ENCODE measurements at places on chromosomes 3 and 15.
A peak's percentile ranks its signal among the peaks of the same experiment; 100 is the strongest.

GRCh38 chr15:69914960-69915359 lies 182.8 kb downstream of the TLE3 start:
- no peak for DNase-seq

DNA sequence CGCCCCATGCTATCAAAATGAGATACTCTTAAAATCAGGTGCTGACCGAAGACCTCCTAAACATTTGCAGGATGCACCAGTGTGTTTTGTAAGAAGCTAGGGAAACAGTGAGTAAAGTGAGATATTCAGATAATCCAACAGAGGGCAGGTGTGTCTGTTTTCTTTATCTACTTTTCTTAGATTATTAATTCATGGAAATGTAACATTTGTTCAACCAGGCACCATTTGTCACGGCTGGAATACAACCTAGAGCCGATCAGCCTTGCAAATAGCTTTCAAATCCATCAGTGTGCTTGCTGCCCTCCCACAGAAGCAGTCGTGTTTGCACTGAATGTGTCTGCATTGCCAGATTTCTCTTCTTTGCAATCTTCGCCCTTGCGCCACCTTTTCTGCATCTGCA lies 201.9 kb upstream of the CHRM5 start:
- no peak for DNase-seq

DNA sequence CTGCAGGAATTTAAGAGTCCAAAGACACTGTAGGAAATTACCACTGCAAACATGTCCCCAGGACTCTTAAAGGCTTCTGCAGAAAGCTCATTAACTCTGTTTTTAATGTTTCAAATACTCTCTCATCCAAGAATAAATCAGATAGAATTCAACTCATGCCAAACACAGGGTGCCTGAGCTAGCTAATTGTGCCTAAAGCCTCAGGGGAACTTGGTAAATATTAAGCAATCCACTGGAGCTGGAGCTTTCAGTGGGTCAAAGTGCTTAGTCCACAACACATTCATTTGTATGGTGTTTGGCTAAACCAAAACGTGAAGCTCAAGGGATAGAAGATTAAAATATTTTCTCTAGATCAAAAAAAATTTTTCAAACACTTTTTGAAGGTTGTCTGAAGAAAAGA lies 131.4 kb downstream of the THRB start:
- DNase-seq: no peak

DNA sequence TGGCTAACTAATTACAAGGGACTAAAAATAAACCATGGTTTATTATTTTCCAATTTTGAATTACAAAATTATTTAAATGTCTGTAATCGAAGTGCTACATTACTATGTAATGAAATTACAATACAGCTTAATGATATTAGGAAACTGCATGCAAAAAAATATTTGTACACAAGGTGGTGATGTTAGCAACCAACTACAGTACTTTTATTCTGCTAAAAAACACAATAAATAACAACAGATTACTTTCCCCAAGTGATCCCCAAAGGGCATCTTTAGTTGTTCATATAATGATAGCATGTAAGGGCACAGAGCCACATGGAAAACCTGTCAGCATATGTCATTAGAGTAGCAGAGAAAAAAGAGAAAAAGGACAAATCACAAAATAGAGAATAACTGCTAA lies 147.5 kb upstream of the SOX2 start:
- no peak for DNase-seq

GRCh38 chr3:25038271-25038670 lies 389.8 kb upstream of the RARB start:
- DNase-seq: no peak

- peak; percentile 61 for DNase-seq
Measured at GRCh38 chr3:136751316-136752171, 634 bp downstream of the STAG1 start.

- no peak for DNase-seq
Measured at GRCh38 chr3:9208605-9209152, 40.8 kb downstream of the SRGAP3 start.

DNA sequence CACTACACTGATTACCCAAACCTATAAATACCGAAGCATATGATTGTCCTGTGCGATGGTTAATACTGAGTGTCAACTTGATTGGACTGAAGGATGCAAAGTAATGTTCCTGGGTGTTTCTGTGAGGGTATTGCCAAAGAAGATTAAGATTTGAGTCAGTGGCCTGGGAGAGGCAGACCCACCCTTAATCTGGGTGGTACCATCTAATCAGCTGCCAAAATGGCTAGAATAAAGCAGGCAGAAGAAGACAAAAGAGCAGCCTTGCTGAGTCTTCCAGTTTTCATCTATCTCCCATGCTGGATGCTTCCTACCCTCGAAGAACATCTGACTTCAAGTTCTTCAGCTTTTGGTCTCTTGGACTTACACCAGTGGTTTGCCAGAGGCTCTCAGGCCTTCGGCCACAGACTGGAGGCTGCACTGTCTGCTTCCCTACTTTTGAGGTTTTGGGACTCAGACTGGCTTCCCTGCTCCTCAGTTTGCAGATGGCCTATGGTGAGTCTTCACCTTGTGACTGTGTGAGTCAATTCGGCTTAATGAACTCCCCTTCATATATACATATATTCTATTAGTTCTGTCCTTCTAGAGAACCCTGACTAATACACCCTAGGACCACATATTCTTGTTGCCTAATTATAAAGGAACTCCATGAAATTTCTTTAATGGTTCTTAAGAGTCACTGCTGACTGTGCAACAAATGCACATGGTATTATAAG lies 31.7 kb downstream of the CSNK1G1 start:
- DNase-seq: no peak

DNA sequence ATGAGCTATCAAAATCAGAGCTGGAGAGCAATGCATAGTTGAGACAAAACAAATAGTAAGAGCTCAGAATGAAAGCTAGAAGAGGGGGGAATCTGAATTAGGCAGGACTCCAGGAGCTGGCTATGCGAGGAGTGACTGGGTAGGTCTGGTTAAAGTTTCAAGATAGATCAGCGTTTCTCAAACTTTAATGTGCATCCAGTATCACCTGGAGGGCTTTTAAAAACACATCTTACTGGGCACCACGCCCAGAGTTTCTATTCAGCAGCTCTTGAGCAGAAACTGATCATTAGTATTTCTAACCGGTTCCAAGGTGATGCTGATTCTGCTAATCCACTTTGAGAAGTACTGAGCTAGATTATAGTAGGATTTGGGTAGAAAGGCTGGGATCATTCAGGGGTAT lies 96.2 kb upstream of the ACP3 start:
- no peak for DNase-seq

DNA sequence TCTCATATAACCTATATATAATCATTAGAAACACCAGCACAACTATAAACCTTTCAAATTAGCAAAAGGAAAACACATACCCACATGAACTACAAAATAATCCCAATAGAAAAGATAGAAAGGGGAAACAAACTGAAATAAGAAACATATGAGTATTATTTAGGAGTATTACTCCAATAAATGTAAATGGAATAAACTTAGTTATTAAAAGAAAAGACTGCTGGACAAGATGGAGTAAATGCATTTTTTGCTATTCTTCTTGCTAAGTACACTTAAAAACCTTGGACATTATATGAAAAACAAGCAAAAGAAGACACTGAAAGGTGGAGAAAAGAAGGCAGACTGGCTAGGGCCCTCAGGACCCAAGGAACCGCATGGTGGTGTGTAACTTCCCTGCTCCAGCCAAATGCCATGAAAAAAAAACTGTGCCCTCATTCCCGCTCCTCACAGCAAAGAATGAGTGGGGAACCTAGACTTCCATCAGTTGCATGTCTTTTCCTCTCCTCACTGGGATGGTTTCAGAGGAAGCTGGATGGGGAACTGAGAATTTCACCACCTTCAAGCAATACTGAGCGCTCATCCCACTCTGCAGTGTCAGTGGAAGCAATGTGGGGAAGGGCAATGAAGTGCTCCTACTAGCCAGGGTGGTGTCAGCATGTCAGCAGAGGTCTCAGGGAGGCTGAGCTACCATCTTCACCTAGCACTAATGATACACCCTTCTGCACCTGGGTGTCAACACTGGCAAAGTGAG lies 43.7 kb upstream of the ADAMTS17 start:
- no peak for DNase-seq

GRCh38 chr3:120772081-120772480 lies 29.5 kb downstream of the GTF2E1 start:
- DNase-seq: no peak

DNA sequence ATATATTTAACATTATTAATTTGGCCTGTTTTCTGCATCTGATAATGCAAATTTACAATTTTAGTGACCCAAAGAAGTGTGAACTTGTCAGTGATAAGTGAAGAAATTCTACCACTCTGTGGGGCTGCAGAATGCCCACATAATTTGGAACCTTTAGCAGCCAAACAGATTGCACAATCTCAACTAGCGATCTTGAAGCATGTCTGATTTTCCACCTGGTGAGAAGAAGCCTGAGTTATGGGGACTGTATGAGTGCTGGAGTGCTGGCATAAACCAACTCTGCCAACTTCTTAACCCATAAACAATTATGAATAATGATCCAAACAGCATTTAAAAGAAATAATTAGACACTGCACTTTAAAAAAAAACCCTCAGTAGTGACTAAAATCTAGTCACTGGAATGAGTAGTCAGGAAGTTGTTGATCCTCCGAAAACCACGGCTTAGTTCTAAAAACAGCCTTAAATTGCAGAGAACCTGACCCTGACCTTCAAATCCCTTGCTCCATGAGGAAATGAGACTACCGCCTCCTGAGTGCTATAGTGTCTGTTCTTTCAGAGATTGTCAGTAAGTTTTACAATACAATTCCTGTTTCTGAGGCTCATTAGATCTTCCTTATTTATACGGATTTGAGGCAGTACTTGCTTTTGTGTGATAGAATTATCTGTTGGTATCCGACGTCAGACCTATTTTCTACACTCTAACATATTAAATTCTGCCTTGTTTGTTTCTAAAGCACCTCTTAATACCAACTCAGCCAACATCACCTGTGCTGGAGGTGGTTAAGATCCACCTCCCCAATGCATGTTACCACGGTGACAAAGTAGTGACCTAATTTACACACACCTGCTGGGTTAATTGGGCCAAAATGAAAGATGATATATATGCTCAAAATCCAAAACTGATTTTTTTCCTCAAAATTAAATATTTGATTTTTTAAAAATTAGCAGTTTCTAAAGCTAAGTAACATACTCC lies 267.7 kb downstream of the ZBTB20 start:
- no peak for DNase-seq

- no peak for DNase-seq
Measured at GRCh38 chr3:99950921-99951320, 133.3 kb downstream of the CMSS1 start.

DNA sequence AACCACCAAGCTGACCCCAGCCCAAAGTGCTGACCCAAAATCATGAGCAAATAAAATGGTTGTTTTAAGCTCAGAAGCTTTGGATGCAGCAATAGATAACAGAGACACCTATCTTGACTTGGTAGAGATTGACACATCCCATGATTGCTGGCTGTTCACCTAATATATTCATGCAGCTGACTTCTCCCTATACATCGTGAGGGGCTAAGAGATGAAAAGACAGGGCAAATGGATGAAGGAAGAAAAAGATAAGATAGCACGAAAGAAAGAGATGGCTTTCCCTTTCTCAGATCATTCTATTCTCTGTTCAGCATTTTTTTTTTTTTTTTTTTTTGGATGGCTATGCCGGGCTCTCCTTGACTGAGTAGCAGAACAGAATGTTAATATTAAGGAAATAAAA lies 141.5 kb upstream of the ADAMTS9 start:
- DNase-seq: no peak

- DNase-seq: no peak
Measured at GRCh38 chr15:77418391-77418965, 1.4 kb downstream of the PEAK1 start.

- DNase-seq: no peak
Measured at GRCh38 chr3:189466004-189466403, 165.2 kb upstream of the TP63 start.

DNA sequence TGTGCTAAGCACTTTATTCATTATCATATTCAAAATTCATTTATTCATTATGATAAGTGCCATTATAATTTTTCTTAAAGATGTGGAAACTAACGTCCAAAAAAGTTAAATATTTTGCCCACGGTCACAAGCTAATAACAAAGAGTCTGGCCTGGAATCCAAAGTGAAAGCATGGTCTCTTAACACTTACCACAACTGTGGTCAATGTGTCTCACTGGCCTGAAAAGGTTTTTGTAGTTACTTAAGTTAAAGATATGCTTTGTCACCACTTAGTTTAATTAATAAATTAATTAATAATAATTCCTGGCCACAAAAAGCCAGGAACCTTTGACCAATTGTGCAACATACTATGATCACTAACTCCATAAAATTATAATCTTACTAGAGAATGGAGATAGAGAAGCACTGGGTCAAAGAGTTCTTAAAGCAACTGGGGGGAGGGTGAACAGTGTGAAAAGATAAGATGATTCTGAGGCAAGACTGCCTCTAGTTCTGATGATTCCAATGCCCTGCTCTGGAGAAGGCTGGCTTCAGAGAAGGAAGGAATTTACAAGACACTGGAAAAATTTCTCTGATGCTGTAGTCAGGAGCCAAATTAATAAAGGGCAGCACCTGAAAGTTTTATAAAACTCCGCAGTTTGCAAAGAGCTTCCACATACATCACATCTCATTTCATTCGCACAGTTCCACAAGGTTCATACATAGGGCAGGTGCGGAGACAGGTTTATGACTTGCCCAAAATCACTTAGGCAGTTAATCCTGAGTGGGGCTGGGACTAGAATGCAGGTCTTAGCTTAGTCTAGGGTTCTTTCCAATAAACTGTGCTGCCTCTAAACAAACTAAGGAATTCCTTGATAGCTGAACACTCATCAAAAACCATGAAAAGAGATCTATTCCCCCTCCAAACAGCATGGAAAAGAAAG lies 32.5 kb downstream of the NPTN start:
- no peak for DNase-seq

GRCh38 chr3:173599673-173600072 lies 202.1 kb downstream of the NLGN1 start:
- DNase-seq: no peak

GRCh38 chr3:184241447-184242296 lies 7.1 kb downstream of the ALG3 start:
- DNase-seq: no peak

DNA sequence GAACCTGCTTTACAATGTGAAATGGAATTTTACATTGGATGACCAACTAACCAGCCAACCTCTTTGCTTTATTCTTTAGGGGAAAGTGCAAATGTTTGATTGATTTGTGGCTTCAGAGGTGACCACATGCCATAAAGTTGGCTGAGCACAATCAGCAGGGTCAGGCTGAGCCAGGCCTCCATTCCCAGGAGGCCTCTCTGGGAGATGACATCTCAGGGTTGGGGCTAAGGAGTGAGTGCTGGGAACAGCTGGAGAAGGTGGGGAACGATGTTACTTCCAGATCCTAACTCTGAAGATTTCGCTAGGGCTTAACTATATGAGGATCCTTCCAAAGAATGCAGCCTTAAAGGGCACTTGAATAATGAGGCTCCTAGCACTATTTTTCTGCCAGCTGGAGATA lies 131.7 kb downstream of the ATP10A start:
- DNase-seq: no peak

- no peak for DNase-seq
Measured at GRCh38 chr3:30187366-30187765, 419.0 kb upstream of the TGFBR2 start.

DNA sequence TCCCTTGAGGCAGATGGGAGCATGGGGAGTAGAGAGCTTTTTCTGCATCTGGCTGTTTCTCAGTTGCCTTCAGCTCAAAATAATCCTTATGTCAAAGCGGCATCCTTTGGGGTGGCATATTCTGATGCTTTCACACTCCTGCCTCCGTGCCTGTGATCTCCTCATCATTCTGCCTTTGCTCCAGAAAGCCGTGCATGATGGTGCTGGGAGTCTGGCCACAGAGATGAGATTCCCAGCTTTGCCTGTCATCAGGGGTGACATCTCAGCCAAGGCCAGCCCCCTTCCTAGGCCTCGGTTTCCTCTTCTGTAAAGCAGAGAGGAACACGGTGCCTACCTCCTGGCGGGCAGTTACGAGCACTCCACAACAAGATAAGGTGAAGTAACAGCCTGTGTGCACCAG lies 96.3 kb upstream of the ALDH1A3 start:
- no peak for DNase-seq
